ENCODE measurements at places on chromosomes 4 and X.
A peak's percentile ranks its signal among the peaks of the same experiment; 100 is the strongest.

DNA sequence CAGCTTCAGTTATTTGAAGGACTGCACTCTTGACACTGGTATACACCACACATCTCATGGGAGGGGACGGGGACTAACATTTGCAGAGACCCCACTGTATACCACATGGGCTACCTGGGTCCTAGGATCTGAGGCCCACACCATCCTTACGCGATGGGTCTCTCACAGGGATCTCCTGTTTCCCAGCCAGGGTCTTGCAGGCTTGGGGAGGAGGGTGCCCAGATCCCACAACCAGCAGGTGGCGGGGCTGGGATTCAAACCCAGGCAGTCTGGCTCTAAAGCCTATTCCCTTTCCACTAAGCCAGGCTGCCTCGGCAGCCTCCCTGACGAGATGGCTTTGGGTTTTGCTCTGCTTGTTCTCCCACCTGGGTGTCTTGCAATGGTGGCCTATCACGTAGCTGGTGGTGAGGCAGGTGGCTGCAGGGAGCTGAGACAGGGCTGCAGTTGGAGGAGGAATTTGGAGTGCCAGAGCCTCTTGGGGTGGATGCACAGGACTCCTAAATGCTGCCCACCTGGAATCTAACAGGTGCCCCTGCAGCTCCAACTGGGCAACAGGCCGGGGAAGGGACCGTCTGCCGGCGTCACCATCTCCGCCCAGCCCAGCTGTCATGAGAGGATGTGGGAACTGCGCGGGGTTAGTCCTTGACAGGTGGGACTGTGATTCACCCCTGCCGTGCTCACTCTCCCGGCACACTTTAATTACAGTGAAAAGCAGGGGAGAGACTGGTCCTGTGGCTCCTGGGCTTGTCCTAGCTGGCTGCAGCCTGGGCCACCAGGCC, 110.7 kb downstream of the PSAPL1 start:
- no peak overlapping the region for H3K4me3 ChIP-seq
- H3K27me3 ChIP-seq: no peaks in the 10 kb centered on the region
- no peaks in the 10 kb centered on the region for H3K4me1 ChIP-seq
- H3K27ac ChIP-seq: no peak overlapping the region
- H3K36me3 ChIP-seq: no peaks in the 10 kb centered on the region
- DNase-seq: peak; percentile 6

DNA sequence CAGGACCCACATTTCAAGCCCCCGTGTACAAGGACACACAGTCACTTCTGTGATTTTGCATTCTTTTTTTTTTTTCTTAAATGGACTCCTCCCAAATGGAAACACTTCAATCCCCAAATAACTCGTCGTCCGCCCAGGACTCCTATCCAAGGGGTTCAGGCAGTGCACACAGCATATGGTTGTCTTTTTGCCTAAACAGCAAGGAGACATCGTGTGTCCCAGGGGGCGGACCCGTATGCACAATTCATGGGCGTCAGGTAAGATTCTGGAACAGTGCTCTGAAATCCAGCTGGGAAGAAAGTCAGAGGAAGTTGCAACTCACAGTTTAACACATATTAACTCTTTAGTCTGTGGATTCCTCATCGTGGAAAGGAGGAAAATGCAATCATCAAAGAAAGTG, 231.3 kb downstream of the SHOX start:
- no peaks in the 10 kb centered on the region for H3K4me1 ChIP-seq
- H3K27me3 ChIP-seq: peaks cover 4% of the 10 kb centered on the region
- H3K36me3 ChIP-seq: no peaks in the 10 kb centered on the region
- no peak for DNase-seq

GRCh38 chrX:152451731-152451980, 541 bp upstream of the GABRA3 start:
- H3K4me3 ChIP-seq: no peak overlapping the region
- no peak overlapping the region for H3K27ac ChIP-seq
- no peak for DNase-seq
- peaks cover 29% of the 10 kb centered on the region for H3K27me3 ChIP-seq
- H3K36me3 ChIP-seq: no peaks in the 10 kb centered on the region

GRCh38 chrX:104662694-104663093, 96.7 kb downstream of the IL1RAPL2 start:
- no peaks in the 10 kb centered on the region for H3K4me1 ChIP-seq
- no peaks in the 10 kb centered on the region for H3K36me3 ChIP-seq
- no peak for DNase-seq
- H3K27ac ChIP-seq: no peak overlapping the region
- H3K27me3 ChIP-seq: peaks cover 4% of the 10 kb centered on the region

DNA sequence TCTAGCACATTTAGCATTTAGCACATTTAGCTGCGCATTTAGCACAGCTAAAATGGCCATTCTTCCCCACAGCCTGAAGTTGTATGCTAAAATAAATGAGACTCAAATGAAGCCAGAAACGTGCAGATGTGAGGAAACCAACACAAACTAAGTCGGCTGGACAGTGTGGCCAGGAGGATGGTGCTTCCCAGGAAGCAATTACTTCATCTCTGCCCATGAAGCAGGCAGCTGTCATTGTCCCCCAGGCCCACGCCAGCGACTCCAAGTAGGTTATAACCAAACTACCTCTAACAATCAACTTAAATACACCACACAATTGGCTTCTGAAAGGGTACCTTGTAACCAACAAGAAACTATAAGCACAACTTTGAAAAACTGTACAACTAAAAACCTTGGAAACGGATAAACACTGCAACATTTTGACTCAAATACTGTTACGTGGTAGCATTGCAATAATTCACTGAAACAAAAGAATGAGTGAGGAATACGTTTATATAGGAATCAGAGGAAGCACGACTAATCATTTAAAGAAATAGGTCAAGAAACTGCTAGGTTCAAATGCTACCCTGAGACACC, 39.2 kb downstream of the AFAP1 start:
- peaks cover 3% of the 10 kb centered on the region for H3K36me3 ChIP-seq
- H3K27me3 ChIP-seq: peaks cover 7% of the 10 kb centered on the region
- no peak for DNase-seq

GRCh38 chr4:74038425-74039314, at the start of gene CXCL3:
Gene CXCL3, minus strand, starts transcription at chr4:74038689. Its CDS starts 78 bp downstream, at chr4:74038611.
- H3K27me3 ChIP-seq: peaks cover 70% of the 10 kb centered on the region
- DNase-seq: peak; percentile 20

- H3K4me1 ChIP-seq: peaks cover 2% of the 10 kb centered on the region
- no peak overlapping the region for H3K4me3 ChIP-seq
Measured at GRCh38 chrX:16491461-16491860, 158.5 kb upstream of the S100G start.

- H3K27me3 ChIP-seq: peaks cover 17% of the 10 kb centered on the region
- no peaks in the 10 kb centered on the region for H3K4me1 ChIP-seq
- no peak overlapping the region for H3K27ac ChIP-seq
- no peak for DNase-seq
- H3K4me3 ChIP-seq: no peak overlapping the region
- no peaks in the 10 kb centered on the region for H3K36me3 ChIP-seq
Measured at GRCh38 chr4:53490965-53491622, 100.2 kb downstream of the LNX1 start.

- H3K27me3 ChIP-seq: peaks cover 3% of the 10 kb centered on the region
- peaks cover 2% of the 10 kb centered on the region for H3K36me3 ChIP-seq
- no peak overlapping the region for H3K4me3 ChIP-seq
Measured at GRCh38 chr4:105944540-105944939, 49.3 kb downstream of the NPNT start.
